GM19239 (cell line): ENCODE measurements at places on chromosomes 3 and 15.

DNA sequence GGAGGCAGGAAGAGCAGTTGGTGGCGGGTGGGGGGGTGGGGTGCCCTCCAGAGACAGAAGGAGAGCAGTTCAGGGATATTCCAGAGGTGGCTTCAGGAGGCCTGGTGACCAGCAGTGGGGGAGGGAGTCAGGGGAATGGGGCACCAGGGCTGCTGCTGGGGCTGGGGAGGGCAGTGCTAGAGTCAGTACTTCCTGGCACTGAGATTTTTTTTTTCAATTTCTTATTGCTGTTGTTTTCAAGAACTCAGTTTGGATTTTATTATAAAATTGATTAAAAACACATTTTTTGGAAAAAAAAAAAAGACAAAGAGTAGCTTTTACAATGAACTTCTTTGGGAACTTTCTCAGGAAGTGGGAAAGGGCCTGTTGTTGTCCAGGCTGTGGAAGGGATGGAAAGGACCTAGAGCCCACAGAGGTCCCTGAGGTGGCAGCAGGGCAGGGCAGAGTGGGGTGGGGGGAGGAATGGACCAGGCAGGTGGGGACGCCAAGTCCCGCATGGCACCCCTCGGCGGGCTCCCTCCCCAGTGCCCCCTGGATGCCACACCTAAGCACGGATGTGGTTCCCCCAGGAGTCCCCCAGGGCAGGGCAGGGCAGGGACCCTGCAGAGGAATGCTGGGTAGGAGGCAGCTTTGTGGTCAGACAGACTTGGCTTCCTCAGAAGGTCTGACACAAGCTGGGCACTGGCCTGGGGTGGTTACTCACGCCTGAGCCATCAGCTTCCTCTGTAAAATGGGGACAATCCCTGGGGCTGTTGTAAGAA lies 8.5 kb upstream of the ANPEP start:
- DNase-seq = no peak

GRCh38 chr3:141067206-141067974 lies 16.2 kb downstream of the SPSB4 start:
- DNase-seq = no peak

- no peak for DNase-seq
These were observed 122.7 kb downstream of the OTOL1 start for GRCh38 chr3:161619351-161619750.

- no peak for DNase-seq
These were observed 34.9 kb downstream of the MED12L start for GRCh38 chr3:151120409-151120808.

- DNase-seq = no peak
These were observed 4.8 kb upstream of the HCLS1 start for GRCh38 chr3:121665488-121665887.

DNA sequence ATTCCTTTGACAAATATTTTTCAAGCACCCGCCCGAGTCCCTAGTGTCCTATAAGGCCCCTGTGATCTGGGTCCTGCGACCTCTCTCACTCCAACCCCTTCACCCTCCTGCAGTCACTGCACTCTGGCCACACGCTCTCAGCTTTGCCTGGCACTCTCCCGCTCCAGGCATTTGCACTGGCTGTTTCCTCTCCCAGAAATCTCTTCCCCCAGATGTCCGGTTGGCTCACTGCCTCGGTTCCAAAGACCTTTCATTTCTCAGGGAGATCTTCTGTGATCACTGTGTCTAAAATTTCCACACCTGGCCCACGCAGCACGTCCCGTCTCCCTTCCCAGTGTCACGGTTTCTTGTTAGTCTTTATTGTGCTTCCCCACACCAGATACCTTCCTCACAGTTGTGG lies 97.4 kb downstream of the WNT7A start:
- no peak for DNase-seq

- DNase-seq = no peak
These were observed 10.0 kb downstream of the LRTM1 start for GRCh38 chr3:54917862-54918261.

DNA sequence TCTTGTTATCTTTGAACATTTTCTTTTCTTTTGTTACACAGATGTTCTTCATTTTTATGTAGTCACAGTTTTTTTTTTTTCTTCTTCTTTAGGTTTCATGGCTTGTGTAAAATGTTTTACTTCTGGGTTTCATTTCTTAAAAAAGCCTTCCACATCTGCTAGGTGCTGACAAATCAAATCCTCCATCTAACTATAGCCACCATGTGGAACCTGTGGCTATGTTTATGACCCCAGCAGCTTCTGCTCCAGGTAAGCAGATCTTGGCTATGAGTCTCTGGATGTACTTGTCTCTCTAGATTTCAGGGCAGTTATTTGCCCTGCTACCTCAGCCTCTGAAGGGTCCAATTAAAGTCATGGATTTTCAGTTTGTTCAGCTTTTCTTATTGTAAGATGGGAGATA lies 44.5 kb downstream of the OXSM start:
- DNase-seq = no peak

DNA sequence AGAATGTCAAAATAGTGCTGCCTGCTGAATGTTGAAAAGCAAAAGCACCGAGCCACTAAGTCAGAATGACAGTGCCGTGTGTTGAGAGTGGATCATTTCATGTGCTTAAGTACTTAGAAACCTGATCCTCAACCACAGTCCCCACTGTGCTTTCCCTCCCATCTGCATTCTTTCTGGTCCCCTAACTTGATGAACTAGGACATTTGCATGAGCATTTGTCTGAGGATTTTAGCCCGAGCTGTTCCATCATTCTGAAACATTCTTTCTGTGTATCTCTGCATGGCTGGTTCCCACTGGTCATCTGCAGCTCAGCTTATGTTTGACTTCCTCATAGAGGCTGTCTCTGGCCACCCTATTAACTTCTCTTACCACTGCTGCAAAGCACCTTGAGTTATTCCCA lies 42.0 kb downstream of the SST start:
- DNase-seq = no peak

- DNase-seq = no peak
These were observed 54.9 kb downstream of the TRIM71 start for GRCh38 chr3:32872487-32873382.

DNA sequence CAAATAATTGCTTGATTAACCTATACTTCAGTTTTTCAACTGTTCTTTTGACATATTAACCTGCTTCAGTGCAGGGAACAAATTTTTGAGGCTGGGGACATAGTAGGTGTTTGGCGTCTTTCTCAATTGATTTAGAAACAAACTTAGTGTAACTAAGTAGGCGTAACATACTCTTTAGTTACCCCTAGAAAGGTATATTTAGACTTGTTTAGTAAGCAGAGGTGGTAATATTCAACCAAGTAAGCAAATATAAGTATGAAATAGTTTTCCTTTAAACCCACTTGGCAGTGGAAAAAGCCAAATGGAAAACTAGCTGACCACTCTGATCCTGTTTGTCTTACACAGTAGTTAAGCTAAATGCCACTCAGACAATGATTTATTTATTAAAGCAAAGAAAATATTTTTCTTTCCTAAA lies 113.2 kb downstream of the MBNL1 start:
- DNase-seq = no peak

- DNase-seq = no peak
These were observed 41.9 kb downstream of the PLCH1 start for GRCh38 chr3:155702745-155703591.

DNA sequence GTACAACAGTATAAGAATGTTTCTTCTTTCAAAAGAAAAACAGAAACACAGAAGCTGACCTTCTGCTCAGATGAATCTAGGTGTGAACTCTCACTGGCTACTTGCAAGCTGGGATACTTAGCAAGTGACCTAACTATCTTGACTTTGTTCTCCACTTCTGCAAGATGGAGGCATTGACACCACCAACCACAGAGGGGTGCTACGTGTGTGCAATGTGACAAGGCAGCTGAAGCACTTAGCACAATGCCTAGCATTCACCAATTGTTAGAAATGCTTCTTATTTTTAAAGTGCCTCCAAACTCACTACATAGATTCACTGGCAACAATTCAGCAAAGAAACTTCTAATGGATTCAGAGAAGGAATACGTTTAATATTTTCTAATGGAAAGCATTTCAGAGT lies 331.4 kb upstream of the WNT5A start:
- no peak for DNase-seq

GRCh38 chr3:106837616-106838015 lies 539.6 kb upstream of the CCDC54 start:
- no peak for DNase-seq

GRCh38 chr3:53844262-53845102 lies 1.7 kb downstream of the CHDH start:
- no peak for DNase-seq

DNA sequence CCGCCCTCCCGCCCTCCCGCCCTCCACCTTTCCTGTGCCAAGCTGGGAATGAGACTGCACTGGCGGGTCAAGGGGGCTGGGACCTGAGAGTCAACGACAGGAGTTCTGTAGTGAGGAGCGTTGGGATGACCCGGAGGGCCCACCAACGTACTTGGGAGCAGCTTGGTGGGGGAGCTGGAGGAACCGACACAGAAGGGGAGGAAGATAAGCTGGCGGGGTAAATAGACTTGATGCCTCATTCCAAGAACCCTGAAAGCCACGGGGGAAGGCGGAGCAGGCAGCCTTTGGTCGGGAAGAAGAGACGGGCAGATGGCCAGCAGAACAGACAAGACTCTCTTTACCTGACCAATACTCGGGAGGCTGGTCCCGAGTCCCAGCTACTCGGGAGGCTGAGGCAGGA lies 277 bp downstream of the FMN1 start:
- no peak for DNase-seq

GRCh38 chr15:66765478-66766281 lies 63.6 kb downstream of the SMAD6 start:
- DNase-seq = peak; percentile 72

GRCh38 chr3:162224746-162225145 lies 728.1 kb downstream of the OTOL1 start:
- no peak for DNase-seq

DNA sequence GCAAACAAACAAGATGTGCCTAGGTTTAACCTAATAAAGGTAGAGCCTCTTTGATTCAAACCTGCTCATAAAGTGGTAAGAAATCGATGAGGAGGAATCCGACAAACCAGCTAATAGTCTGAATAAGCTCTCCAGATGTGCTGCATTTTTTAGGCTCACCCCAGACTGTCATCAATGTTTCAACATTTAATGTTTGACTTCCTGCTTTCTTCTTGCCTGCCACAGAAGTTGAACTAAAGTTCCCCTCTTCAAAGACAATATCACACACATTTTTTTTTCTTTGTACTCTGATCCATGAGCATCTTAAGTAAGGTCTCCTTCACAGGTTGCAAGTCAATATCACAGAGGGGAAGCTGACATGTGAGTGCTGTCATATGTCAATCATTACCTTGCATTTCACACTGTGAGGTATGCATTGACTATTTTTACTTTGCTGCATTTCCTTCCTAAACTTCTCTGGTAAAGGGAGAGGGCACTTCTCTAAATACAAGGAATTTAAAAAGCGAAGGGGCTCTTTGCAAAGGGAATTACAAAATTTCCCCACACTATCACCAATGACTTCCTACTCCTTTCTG lies 172.3 kb upstream of the MCTP2 start:
- DNase-seq = no peak

DNA sequence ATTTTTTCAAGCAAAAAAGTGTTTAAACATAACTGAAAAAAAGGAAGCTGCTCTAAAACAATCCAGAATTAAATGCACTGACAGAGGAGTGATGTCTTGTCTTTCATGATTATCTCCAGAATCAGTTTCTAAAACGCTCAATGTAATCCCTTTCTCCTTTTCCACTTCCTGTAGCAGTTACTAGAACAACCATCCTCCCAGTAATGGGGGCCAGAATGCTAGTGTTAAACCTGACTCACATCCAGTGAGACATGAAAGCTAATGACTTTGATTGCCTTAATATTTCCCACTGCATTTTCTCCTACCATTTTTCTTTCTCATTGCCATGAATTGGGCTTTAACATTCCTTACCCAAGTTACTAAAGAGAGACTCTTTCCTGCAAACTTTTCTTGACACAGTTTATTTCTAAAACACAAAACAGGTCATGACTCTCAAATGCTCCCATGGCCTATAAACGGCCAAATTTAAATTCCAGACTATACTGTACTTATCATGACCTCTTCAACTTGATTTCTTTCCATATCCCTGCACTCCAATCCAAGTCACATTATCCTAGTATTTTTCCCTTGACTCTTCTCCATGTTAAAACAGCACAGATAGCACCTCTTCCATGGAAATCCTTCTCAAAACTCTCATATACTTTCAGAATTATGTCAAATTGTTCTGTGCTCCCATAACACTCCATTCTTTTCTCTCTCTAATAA lies 341.4 kb downstream of the NAALADL2 start:
- no peak for DNase-seq

DNA sequence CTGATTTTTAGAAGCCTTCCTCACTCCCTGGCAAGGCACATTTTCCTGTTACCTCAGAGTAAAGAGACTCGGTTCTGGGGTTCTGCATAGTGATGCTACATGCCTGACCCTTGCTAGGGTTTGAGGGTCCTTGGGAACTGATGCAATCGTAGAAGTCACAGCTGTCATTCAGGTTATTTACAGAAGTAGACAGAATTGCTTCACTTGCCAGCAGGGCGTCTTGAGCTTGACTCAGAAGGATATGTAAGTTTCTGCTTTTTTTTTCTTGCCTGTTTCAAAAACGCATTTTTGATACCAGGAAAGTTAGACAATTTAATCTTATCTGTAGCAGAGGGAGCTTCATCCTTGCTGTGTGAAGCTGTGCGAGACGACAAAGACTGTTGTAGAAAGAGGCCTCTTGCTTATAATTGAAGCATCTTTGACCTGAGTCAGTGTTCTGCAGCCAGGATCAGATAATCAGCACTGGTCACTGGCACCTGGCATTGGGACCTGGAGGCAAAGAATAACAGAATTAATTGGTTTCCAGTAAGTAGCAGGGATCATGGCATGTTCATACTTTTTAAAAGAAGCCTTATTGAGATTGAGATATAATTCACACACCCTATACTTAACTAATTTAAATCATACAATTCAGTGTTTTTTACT lies 24.8 kb downstream of the CACNA1D start:
- no peak for DNase-seq

DNA sequence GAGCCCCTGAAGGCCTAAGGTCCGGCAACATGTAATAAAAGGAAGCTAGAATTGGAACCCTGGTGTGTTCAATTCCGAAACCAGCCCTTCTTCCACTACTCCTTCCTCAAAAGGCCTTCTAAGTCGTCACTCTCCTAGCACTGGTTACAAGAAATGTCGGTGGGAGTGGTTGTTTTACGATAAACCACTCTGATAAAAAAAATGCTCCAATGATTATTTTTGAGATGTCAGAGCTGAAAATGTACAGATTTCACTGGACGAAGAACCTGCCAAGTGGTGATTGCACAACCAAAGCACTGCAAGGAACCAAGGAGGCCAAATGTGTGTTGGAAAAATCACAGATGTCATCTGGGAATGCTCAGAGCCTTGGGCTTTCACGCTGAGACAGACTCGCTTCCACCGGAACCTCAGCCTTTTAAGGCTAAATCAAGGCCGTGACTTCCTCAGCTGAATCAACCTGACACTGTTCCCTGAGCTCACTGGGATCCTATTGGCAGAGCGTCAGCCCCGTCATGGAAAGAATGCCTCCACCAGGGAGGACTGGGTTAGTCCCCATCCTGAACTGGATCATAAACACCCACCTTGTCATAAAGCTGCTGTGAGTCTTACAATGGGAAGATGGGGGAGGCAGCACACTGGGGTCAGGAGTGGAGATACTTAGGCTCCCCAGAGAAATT lies 108.1 kb upstream of the THBS1 start:
- no peak for DNase-seq
